ENCODE measurements at places on chromosomes 1 and 21.

- DNase-seq, result no peak
Observed at GRCh38 chr1:213586587-213586972, 401.2 kb upstream of the PROX1 start.

DNA sequence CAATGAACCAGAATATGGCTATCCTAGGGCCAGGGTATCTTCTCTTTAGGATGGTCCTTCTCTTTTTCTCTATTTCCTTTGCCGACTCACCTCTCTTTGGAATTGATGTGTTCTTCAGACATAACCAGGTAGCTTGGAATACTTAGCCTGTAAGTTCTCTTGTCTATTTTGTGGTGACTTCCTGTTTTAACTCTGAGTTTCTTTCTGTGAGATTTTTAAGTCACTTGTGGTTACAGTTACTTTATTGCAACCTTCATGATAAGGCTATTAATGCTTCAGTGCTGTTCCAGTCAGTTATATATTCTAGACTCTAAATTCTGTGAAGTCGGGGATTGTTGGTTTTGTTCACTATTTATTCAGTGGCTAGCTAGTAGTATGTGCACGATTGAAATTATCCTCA is 46.2 kb downstream of the DISP1 start:
- no peak for DNase-seq

DNA sequence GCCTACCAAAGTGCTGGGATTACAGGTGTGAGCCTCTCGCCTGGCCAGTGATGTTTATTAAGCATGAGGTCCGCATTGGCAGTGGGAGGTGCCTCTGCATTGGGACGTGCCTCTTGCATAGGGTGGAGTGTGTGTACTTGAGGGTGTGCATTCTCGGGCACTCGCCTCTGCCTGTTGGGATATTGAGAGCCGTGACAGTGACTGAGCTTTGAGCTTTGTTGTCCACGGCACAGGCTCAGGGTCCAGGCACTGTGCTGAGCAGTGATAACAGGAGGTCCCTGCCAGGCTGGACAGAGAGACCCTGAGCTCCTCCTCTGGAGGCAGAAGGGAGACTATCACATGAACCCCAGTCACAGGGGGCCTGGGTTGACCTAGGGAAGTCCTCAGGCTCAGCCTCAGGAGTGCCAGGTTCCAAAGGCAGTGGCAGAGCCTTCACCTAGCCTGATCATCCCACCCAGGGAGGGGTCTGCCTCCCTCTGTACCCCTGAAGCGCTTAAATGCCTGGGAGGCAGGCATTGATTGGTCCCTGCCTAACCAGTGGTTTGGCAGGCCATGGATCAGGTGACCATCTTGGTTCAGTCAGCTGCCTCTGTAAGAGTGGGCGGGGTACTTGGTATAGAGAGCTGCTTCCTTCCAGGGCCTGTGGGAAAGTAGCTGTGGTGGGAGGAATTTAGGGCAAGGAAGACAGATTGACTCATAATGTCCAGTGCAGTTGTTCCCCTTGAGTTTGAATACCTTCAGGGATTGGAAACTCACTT is 213.8 kb upstream of the TMEM51 start:
- no peak for DNase-seq

DNA sequence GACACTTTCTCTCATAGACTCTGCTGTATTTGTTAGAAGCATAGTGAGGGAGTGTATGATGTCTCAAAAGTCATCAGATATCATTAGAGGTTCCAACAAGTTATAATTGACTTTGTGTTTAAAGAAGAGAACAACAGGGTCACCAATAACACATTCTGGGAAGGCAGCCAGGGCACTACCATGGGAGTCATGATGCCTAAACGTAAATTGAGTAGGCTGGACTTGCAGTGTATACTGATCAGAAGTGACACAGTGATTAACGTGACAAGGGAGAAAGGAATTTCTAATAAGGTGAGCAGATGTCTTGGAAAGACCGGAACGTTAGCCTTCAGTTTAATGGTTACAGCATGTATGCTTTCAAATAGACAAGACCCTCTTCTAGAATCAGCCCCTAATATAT is 973.2 kb downstream of the NCAM2 start:
- no peak for DNase-seq

- DNase-seq, result no peak
Observed at GRCh38 chr1:48887796-48888195, 111.1 kb upstream of the BEND5 start.

Measured in G401 (cell line).